Stimulated activated CD4-positive, alpha-beta T cell treated with anti-CD3 and anti-CD28 coated beads, Interleukin-12 subunit alpha, Interleukin-12 subunit beta, amount 100 ng/mL, for 48 hours (primary cell): ENCODE measurements at places on chromosomes 5 and 9.

DNA sequence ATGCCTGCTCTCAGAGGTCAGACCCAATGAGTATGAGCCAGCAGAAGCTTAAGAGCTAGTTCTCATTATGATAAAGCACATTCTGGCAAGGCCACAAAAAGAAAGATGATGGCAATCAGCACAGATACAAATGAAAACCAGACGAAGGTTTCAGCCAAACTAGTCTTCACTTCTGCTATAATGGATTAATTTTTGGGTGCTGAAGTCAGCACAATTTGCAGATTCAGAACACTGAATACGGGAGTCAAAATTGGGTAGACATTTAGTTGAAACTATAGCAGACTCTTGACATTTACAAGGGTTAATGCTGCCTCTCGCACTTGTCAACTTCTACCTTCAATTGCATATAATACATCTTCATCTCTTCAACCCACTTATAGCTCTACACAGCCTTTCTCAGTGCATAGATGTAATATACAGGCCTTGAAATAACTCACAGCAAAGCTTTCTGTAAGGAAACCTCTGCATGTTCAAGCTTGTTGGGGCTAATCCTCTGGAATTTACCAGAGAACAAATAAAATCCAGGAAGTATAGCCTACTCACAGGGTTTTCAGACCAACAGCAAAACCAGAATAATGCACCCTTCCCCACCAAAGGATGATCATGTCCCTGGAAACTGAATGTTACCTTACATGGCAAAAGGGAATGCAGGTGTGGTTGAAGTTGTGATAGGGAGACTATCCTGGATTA lies 77.1 kb downstream of the BAAT start:
- no peak for DNase-seq

DNA sequence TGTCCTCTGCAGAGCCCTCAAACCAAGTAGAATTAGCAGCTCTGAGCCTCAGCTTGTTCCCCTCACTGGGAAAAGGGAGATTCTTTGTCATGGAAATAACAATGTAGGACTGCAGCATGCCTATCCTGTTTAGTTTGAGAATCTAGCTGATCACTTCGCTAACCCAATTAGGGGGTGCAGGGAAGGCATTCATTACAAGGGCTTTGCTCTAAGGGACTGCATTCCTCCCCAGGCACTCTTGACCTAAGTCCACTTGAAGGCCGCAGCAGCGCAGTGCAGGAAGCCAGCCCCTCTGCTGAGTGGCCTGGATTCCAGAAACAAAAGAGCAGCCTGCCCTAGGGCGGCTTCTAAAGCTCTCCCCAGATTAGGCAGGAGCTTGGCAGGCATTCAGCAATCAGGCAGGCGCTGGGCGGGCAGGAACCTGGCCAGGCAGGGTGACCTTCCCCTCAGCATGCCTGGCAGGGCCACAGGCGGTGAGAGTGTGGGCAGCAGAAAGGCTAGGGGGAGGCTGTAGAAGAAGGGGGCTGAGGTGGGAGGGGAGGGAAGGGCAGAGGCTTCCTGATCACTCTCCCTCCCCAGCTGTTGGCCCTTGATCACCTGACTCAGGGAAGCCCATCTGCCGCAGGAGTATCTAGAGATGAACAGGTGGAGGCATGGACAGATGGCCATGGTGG lies 24.8 kb downstream of the CCNJL start:
- DNase-seq, result no peak

DNA sequence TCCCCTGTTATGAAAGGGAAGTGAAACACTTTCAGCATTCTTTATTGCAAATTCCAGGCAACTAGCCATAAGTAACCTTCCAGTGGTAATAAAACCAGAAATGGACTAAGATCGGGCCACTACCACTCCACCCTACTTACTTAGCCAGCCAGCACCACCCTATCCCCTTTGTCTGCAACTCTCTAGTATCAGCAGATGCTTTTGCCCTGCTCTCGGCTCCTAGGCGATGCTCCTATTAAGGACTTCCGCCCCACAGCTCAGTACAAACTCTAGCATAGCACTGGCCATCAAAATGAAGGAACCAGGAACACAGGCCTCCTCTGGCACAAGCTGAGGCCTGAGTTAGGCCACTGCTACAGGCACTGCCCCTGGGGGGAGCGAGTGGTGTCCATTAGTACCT lies 81.2 kb downstream of the GLDC start:
- DNase-seq, result no peak

DNA sequence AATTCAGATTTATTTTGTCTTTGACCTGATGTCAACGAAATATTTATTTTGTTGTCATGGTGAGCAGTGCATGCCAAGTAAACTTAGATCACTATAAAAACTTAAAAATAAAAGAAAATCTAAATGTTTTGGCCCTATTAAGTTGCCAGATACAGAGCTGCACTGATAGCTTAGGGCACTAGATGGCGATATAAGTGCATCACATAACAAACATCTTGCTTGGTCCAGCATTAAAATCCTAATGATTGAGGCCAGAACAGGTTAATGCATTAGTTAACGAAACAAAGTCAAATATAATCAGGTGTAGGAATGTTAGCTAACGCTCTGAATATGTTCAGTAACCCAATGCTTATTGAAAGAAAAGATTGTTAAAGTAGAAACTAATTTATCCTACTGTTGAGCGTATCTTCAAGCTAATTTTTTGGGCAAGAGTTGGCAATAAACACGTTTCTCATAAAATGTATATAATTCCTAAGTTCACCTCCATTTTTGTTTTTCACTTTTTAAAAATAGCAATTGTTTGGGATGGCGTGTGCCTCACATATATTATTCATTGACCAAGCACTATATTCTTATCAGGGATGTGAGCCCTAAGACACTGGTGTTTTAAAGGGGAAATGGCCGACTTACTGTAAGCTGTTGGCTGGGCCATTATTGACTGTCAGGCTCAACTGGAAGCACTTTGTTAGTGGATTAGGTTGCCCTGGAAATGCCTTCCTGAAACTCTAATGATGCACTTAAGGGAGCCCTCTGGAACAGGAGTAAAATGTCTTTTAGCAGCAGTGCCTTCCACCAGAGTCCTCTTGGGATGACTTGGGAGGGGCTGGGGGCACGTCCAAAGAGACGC lies 33.3 kb downstream of the KCTD16 start:
- DNase-seq, result peak; percentile 35

- no peak for DNase-seq
Observed at GRCh38 chr9:83509402-83509801, 28.8 kb downstream of the FRMD3 start.

- no peak for DNase-seq
Observed at GRCh38 chr9:130030651-130031127, 12.3 kb downstream of the FNBP1 start.

DNA sequence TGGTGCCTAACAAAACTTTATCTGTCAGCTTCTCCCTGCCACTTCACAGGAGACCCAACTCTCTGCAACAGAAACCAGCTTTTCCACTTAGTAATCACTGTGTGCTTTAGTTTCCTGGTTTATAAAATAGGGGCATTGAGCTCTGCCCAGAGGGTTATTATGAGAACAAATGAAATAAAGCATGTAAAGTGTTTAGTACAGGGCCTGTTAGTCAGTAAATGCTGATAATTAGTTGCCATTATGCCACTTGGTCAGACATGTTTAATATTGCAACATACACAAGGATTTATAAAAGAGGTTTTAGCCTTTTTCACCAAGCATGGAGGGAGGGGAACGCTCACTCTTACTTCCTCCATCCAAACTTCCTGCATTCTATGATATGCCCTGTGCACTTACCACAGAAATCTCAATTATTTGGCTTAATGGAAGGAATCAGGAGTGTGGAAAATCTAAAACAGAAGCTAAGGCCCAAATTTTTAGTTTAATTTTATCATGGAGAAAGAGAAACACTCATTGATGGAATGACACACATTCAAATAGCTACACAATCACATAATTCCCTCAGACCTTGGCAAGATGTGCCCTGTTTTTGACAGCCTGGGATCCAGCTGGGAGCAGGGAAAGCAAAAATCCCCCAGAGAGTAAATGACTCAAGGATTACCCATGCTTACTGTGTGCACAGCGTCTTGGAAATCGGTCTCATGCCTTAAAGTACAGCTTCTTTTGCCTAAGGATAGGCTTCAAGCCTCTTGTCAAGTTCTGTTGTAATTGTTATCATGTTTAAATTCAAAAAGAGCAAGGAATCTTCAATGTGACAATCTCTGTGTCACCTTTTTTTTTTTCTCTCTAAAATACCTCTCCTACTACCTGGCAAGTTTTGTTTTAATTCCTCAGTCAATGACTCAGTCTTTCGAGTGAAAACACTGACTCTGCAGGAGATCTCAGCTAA lies 34.0 kb downstream of the ZNF474 start:
- no peak for DNase-seq

- DNase-seq, result no peak
Observed at GRCh38 chr9:137301081-137301947, 757 bp downstream of the NRARP start.

GRCh38 chr5:17912794-17913193 lies 278.5 kb downstream of the TAF11L14 start:
- no peak for DNase-seq

DNA sequence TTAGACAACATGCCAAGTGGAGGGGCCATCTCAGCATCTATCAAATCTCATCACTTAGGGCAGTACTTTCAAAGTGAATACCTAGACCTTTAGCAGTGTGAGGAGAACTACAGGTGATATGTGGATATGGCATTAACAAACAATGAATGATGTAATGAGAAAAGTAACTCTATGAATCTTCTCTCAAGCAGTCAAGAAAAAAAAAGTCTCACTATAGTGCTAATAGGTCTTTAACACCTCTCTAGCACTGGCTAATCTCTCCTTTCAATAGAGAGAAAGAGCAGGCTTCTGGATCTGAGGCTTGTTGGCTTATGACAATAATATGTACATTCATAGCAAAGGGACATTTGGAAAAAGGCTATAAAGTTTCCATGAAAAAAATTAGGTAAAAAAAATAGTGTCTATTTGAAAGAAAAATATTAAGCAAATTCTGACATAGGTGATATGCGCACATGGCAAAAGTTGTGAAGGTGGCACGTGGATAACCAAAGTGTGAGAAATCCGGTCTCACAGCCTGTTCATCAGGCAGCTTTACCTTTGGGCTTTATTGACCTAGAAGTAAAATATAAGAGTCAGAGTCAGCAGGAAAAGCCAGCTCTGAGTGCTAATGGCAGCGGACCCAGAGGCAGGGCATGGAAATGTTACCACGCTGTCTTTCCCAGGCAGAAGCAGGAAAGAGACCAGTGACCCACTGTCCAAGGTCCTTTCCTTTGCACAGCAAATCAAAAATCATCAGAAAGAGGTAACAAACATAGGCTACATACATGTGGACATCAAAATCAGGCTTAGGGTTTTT lies 203.4 kb downstream of the EFNA5 start:
- no peak for DNase-seq

DNA sequence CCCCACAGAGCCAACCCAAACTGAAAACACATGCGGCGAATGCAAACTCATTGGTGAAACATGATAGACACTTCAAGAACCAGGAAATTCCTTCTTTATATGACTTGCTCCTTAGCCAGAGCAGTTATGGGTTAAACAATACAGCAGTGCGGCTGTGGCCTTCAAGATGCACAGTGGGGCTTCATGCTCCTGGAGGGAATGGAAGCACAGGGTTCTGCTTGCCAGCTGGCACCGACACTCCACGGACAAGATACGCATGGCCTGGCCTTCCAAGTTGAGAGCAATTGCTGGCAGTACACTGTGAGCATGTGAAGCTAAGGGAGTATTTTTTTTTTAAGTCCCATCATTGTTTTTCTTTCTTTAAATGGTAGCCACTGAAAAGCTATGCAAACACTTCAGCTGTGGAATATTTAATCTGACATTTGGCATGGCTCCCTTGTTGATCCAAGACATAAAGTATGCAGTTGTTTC lies 451.6 kb upstream of the CD180 start:
- no peak for DNase-seq
